ENCODE measurements at places on chromosomes 6 and 20. TPM values are rescaled to one million over a fixed set of nuclear protein-coding genes. Genes with fewer than 3 reads are reported as not detected.
A peak's percentile ranks its signal among the peaks of the same experiment; 100 is the strongest.

DNA sequence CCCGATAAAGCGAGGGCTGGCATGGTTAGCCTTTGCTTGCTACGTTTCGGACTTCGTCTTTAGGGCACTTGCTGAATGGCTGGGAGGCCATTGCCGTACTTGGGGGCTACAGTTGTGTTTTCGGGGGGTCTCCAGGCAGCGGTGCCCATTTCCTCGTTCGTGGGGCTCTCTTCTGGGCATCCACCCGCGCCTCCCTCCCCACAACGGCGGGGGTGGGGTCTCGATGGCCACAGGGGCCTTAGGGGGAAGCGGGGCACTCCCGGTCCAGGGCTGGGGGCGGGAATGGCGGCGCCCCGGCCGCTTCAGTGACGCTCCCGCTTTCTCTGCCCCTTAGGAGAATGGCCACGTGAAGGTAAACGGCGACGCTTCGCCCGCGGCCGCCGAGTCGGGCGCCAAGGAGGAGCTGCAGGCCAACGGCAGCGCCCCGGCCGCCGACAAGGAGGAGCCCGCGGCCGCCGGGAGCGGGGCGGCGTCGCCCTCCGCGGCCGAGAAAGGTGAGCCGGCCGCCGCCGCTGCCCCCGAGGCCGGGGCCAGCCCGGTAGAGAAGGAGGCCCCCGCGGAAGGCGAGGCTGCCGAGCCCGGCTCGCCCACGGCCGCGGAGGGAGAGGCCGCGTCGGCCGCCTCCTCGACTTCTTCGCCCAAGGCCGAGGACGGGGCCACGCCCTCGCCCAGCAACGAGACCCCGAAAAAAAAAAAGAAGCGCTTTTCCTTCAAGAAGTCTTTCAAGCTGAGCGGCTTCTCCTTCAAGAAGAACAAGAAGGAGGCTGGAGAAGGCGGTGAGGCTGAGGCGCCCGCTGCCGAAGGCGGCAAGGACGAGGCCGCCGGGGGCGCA, 2.4 kb downstream of the MARCKS start:
- H3K4me3 ChIP-seq, result peak overlapping the region; percentile 58
- H3K27ac ChIP-seq, result peak overlapping the region; percentile 89
- no peaks in the 10 kb centered on the region for H3K27me3 ChIP-seq
- no peaks in the 10 kb centered on the region for H3K4me1 ChIP-seq

The ZNF133 gene
- 0.85 TPM for total RNA-seq

DNA sequence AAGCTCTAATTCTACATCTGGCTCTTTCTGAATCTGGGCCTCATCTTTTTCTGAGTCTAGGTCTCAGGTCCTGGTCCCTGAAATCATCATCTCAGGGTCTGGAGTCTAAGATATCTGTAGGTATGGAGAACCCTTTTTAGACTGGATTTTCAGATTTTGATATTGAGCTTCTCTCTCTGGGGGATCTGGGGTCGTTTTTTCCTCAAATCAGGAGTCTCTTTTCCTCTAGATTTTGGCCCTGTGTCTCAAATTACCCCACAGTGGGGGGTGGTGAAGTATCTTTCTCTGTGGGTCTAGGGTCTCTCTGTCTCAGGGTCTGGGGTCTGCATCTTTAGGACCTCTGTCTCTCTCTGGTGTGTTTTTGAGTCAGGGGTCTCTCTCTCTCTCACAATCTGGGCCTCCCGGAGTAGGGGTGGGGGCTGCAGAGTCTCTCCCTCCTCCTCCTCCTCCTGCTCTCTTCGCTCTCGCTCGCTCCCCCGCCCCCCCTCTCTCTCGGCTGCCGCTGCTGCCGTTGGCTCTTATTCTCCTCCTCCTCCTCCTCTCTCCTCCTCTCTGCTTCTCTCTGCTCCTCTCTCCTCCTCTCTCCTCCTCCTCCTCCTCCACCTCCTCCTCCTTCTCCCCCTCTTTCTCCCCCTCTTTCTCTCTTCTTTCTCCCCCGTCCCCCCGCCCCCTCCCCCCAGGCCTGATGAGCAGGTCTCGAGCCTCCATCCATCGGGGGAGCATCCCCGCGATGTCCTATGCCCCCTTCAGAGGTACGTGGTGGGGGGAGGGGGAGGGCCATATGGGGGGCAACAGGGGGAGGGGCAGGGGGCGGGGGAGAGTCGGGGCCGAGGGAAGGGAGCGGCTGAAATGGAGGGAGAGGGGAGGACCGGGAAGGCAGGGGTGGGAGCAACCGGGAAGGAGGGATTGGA, at the start of gene SYNGAP1:
Gene SYNGAP1, plus strand, starts transcription at position 486 of the 911 bp plus-strand sequence. Its CDS starts 200 bp downstream, at position 686.
- H3K4me3 ChIP-seq, result peak within 1 kb of the TSS; percentile 77
- H3K36me3 ChIP-seq, result peaks cover 12% of the 10 kb centered on the region
- H3K27ac ChIP-seq, result peak within 1 kb of the TSS; percentile 95
- DNase-seq, result peak; percentile 86
- no peaks in the 10 kb centered on the region for H3K27me3 ChIP-seq
- peaks cover 19% of the 10 kb centered on the region for H3K4me1 ChIP-seq

DNA sequence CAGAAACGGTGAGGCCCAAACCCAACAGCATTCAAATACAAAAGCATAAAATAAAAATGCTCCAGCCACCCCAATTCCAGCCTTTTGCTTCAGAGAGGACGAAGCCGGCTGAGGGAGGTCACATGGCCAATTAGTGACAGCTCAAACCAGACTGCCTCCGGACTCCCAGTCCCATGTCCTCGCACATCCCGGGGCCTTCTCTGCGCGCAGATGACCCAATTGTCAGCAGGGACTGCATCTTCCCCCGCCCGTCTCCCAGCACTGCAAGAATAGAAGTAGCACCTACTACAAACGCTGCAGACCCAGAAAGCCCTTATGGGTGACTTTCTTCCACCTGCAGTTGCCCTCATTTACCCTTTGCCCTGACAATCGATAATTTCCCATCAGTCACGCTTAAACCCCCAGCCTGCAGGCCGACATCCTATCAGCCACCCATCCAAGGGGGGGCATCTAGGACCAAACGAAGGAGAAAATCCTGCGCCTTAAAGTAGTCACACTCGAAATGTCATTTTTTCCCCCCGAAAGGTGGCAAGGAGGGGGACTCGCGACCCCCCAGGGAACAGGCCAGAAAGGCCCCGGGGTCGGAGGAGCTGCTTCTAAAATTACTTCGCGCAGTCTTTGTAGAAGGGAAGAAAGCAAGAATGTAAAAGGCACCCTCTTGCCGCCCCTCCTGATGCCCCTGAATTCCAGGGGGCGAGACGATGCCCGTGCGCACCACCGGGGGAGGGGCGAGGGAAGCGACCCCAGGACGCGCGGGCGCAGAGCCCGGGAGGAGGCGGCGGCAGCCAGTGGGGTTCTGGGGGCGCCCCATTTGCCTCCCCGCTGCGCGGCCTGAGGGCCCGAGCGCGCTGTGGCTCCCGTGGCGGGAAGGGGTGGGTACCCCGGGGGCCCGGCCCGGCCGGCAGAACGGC, 792 bp downstream of the SLC23A2 start:
- H3K27me3 ChIP-seq, result no peaks in the 10 kb centered on the region
- no peak overlapping the region for H3K27ac ChIP-seq
- H3K4me3 ChIP-seq, result peak overlapping the region; percentile 98
- peak; percentile 71 for DNase-seq
- no peaks in the 10 kb centered on the region for H3K4me1 ChIP-seq

DNA sequence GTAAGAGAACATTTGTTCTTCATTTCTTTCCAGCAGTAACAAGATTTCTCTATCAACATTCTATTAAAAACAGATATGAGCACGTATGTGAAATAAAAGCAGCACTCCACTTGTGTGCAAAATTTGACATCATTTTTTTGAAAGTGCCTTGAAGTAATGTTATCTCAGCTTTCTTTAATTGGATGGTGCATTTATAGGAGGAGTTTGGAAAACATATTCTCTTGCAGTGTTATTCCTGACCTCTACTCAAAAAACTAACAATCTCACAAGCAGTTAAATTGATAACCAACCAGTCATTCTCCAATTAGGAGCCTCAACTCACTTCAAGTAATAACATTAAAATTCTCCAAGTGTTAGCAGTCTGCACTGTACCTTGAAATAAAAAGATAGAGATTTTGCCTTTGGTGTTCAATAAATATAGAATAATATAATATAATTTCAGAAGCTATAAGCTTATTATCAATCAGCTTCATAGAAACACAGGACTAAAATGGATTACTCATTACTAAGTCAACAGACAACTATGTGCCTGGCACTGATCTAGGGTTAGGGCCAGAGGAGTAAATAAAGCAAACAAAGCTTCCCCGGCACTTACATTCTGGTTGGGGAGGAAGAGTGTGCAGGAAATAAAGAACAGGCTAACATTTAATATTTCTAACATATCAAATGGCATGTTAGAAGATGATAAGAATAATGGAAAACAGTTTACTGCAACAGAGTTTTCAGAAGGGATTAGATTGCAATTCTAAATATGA, 149.0 kb upstream of the SGK1 start:
- H3K4me3 ChIP-seq, result no peak overlapping the region
- H3K4me1 ChIP-seq, result no peaks in the 10 kb centered on the region
- no peak for DNase-seq

GRCh38 chr6:158559338-158559894, 475 bp upstream of the TMEM181 start:
- H3K27me3 ChIP-seq, result no peaks in the 10 kb centered on the region
- DNase-seq, result no peak
- peak overlapping the region; percentile 79 for H3K4me3 ChIP-seq
- no peaks in the 10 kb centered on the region for H3K36me3 ChIP-seq
